Nucleus accumbens (tissue), 56 donors: ENCODE measurements at places on chromosomes 7 and 10.

DNA sequence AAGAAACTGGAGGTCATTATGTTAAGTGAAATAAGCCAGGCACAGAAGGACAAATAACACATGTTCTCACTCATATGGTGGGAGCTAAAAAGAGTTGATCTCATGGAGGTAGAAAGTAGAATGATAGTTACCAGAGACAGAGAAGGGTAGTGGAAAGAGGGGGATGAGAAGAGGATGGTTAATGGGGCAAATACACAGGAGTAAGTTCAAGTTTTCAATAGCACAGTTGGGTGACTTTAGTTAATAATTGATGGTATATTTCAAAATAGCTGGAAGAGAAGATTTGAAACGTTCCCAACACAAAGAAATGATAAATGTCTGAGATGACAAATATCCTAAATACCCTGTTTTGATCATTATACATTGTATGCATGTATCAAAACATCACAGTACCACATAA is 261.8 kb downstream of the THSD7A start:
- no peak for DNase-seq

DNA sequence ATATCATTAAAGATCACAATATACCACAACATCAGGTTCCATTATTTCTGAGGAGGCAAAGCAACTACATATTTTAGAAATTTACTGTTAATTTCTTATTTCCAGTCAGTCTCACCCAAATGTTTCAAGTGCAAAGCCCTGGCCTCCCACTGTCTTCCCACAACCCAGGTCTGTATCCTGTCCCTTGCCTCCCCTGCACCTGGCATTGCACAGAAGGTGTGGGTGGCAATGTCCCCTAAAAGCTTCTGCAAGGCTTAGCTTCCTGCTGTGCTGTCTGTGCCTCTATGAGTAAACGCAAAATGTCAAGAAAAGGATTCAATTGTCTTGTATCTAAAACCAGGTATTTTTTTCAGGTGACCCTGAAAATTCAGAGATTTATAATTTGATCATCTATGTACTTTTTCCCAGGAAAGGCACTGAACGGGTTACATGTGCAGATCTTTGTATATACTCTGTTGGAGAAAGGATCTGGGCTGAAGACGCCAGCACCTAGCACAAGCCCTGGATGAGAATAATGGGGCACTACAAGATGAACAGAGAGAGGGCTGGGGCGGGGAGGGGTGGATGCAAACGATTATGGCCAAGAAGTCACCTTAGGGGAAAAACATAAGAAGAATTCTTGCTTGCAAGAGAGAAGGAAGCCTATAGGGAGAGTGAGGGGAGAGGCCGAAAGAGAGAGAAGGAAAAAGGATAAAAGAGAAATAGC is 3.1 kb upstream of the ANTXRL start:
- DNase-seq, result no peak

DNA sequence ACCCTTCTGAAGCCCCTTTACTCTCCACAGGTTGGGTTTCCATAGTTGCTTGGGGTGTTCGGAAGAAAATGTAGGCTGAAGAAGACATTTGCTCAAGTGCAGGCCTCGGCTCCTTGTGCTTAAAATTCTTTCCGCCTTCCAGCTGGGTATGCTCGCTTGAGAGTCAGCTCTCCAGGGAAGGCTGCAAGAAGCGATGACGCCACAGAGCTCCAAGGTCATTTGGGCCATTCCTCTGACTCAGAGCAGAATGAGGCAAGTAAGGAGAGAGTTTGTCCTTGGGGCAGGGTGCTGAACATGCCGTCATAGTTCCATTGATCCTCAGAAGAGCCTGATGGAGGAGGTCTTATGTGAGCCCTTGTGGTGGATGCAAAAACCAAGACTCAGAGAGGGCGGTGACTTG is 27.4 kb upstream of the HSPA12A start:
- no peak for DNase-seq

DNA sequence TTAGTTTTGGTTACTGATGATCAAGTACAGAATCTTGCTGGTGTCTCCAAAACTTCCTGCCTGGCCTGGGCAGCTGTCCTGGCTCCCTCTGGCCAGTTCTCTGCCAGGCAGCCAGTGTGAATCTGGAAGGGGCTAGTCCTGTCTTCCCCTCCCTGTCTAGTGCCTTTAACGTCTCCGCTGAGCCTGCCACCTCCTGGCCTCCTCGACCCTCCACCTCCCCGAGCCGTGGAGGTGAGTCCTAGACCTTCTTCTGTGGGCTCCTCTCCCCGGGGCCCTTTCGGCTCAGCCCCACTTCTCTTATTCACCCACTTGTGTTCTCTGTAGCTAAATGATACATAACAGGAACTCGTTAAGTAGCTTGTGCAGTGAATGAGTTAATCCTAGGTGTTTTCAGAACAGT is 218.2 kb downstream of the MGMT start:
- DNase-seq, result no peak

DNA sequence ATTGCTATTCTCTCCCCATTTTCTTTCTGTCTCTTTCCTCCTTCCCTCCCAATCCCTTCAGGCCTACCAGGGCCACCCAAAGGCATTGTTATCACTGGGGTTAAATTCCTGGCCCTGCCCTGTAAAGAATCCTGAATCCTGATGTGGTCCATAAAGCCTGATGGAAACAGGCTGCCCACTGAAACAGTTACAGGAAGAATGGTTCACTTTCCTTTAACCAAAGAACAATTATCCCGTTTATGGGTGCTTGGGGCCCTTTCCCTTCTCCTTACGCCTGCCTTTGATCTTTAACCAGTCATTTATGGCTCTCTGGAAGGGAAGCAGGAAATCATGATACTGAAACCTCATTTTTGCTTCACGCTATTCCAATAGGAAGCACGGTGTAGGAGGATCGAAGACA is 273.1 kb upstream of the NEBL start:
- DNase-seq, result no peak

DNA sequence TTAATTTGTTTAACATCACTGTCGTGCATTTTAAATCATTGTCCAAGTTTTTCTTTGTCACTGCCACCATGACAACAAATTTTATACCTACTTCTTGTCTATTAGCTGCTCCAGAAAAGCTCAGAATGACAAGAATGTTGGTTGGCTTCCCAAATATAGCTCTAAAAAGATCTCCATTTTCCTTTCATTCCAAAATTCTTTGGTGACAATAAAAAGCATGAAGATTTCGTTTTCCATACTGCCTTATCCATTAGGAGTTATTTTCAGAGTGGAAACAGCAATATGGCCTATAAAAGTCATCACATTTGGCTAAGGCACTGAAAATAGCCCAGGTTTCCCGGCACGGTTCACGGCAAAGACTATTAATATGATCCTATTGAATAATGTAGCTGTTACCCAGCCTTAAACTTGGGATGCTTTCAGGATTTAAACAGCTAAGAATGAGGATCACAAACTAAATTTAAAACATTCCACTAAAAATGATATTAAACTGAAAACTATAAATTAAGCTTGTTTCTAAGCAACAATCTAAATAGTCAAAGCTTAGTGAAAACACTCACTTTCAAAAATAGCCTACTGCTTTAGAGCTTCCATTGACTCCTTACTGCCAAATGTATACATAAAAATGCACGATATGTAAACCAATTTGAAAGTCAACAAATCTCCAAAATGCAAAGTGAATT is 2.7 kb downstream of the CTTNBP2 start:
- DNase-seq, result no peak

GRCh38 chr7:47303014-47303694 is 278.8 kb downstream of the TNS3 start:
- no peak for DNase-seq

DNA sequence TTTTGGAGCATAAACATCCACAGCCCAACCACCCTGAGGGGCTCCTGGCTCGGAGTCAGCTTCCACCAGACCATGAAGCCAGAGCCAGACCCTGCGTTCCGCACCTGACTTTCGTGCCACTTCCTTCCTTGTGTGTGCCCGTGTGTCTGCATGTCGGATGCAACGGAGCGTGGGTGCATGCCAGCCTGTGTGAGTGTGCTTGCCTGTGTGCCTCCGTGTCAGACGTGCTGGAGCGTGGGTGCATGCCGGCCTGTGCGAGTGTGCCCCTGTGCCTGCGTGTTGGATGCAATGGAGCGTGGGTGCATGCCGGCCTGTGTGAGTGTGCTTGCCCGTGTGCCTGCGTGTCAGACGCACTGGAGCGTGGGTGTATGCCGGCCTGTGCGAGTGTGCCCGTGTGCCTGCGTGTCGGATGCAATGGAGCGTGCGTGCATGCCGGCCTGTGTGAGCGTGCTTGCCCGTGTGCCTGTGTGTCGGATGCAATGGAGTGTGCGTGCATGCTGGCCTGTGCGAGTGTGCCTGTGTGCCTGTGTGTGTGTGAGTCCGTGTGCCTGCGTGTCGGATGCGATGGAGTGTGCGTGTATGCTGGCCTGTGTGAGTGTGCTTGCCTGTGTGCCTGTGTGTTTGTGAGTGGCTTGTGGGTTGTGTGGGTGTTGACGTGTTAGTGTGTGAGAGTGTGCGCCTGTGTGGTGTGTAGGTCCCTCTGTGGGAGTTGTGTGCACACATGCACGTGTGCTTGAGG is 28.1 kb upstream of the KNDC1 start:
- DNase-seq, result no peak

- no peak for DNase-seq
Measured at GRCh38 chr7:148380596-148381419, 209.8 kb upstream of the C7orf33 start.

GRCh38 chr10:104277785-104278184 is 8.8 kb downstream of the GSTO2 start:
- DNase-seq, result no peak

DNA sequence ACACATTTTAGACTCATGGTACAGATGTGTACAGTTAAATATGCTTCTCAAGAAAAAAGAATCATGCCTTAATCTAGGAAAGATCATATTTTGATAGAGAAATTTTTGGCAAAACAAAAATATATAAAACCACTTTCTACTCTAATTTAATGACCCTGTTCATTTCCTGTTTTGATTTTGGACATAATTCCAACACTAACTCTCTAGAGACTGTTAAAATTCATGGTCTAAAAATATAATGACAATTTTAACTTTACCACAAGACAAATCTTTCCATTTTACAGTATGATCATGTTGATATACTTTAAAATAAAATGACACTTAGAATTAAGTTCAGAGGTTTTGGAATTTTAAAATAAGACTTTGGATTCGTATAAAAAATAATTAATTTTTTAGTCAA is 45.2 kb downstream of the PRKG1 start:
- DNase-seq, result no peak

GRCh38 chr10:51028420-51028819 is 45.9 kb upstream of the PRKG1 start:
- DNase-seq, result no peak

- DNase-seq, result no peak
Measured at GRCh38 chr10:76352300-76352699, 920.9 kb downstream of the LRMDA start.

DNA sequence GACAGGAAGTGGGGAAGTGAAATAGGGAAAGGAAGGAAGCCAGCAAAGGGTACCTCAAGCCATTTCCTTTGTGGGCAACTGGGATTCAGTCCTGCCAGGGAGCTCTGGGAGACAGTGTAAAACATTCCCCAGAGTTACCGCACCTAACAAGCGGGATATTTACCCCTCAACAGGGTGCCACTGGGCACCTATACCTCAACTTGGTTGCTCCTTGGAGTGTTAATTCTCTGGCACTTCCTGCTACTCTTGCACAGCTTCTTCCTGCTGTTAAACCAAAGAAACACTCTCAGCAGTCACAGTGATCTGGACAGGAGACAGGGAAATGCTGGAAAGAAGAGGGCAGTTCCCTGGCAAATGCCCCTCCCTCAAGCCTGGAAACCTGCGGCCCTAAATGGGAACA is 151.3 kb downstream of the REEP3 start:
- no peak for DNase-seq

DNA sequence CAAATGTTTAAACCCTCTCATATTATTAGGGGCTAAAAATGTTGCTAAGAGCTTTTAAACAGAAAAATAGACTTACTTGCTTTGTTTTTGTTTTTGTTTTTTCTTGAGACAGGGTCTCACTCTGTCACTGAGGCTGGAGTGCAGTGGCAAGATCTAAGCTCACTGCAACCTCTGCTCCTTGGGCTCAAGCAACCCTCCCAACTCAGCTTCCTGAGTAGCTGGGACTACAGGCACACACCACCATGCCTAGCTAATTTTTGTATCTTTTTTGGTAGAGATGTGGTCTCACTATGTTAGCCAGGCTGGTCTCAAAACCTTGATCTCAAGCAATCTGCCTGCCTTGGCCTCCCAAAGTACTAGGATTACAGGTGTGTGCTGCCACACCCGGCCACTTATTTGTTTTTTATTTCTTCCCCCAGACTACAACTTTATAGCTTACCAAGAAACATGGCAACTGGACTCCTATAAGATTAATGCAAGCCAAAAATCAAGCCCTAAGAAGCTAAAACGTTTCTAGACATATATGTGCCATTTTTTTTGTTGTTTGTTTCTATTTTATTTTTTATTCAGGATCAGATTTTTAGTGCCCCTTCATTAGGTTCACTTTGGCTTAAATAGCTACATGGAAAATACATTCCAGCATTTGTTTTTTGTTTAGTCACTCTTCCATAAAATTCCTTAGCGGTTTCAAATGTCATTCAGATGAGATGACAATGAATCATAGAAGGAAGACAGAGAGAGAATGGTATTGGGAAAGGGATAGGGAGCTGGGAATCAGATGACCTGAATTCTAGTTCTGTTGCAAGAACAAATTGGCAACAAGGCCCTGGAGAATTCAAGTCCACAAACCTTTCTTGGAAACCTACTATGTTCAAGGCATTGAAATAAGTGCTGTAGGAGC is 163.4 kb upstream of the MKLN1 start:
- no peak for DNase-seq

- no peak for DNase-seq
Measured at GRCh38 chr10:12531305-12532220, 182.2 kb downstream of the CAMK1D start.

- DNase-seq, result peak; percentile 59
Measured at GRCh38 chr10:125190946-125191345, 30.6 kb upstream of the CTBP2 start.

DNA sequence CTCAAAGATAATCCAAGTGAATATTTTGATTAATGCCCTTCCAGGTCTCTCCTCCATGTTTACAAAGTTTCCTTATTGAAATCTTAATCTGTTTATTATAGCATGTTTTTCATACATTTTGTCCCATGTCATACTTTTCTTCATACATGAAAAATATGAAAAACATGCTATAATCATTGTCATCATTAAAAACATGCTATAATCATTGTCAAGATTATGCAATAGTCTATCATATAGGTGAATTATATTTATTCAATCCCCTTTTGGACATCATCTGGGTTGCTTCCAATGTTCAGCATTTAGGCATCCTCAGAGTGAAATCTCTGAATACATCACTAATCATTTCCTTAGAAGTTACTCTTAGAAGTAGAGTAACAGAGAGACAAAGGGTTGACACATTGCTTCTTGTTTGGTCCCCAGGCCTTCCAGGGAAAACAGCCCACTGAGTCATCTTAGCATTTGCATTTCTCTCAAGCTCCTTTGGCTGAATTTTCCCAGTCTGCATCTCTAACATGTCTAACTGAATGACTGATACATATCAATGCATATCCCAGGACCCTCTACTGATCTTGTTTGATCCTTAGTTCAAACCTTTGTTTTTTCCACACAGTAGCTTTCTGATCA is 87.0 kb downstream of the SGMS1 start:
- DNase-seq, result no peak

GRCh38 chr7:151592868-151593486 is 73.3 kb upstream of the RHEB start:
- no peak for DNase-seq
